ENCODE measurements at places on chromosomes 3 and 15.
A peak's percentile ranks its signal among the peaks of the same experiment; 100 is the strongest.

- no peak for DNase-seq
Observed at GRCh38 chr3:13475871-13476590, 4.1 kb upstream of the HDAC11 start.

GRCh38 chr3:14133188-14133800 is 8.4 kb downstream of the TMEM43 start:
- no peak for DNase-seq

GRCh38 chr15:60379185-60379524 is 18.6 kb downstream of the ANXA2 start:
- no peak for DNase-seq

- no peak for DNase-seq
Observed at GRCh38 chr3:175007306-175007705, 148.2 kb downstream of the NAALADL2 start.

GRCh38 chr3:48407542-48408099 is 22.3 kb downstream of the PLXNB1 start:
- DNase-seq = no peak

- DNase-seq = no peak
Observed at GRCh38 chr3:107209302-107209990, 167.8 kb upstream of the CCDC54 start.

DNA sequence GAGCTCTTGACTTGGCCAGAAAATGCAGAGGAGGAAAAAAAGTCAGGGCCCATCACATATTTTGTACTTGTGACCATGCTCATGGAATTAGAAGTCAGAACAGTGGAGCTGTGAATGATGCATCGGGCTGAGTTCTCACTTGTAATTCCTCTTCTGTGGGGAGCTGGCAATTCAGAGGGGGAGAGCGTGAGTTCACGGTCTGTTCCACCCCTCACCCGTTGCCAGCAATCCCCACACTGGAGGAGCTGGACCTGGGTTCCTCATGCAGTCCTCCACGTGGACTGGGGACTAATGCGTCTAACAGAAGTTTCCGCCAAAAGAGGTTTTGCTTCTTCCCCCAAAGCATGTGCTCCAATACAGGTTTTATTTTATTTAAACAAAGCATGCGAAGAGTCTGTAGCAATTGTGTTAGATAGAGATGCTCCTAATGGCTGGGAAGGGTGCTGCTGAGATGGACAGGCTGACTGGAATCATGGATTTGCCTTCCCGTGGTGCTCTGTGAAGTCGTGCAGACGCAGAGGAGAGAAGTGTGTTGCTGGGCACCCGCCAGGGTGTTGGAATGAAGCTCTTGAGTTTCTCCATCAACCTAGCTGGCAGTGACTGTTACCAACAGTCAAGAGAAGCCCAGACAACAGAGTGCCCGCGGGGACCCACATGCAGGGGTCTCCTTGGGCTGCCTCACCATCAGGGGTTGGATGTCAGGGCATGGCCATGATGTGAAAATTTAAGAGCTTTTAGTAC is 77.4 kb upstream of the PCSK6 start:
- DNase-seq = no peak

DNA sequence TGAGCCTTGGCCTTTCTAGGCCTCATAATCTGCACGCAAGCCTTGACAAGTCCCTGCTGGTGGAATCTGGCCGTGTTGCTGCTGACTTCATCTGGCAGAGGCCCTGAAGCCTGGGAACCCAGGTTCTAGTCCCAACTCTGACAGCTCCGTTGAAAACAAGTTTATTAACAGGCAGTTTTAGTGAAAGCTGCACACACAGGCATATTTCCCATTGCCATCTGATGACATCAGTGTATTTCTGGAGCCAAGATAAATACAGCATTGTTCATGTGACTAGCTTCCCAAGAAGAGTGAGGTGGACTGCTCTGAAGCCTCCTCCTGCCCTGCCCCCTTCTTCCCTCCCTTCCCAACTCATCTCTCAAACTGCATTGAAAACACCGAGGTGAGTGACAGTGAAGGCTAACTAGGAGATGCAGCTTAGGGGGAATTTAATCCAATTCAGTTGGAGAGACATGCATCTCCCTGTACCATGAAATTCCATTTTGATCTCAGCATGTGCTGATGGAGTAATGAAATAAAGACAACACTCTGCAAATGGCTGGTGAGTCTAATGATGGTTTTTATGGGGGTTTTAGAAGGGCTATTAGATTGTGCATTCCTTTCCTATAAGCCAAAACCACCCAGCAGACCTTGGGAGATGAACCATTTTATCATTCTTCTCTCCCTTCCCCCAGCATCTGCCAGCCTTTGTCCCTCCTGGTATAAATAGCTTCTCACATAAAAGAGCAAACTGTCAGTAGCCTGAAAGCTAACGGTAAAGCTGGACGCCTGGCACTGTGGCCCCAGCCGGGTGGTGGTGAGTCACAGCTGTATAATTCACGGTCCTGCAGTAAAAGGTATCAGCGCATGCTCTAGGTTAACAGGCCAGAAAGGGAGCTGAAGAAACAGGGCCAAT is 38.0 kb downstream of the PRICKLE2 start:
- DNase-seq = peak; percentile 98

GRCh38 chr3:9397906-9398699 is 688 bp downstream of the SETD5 start:
- peak; percentile 49 for DNase-seq

GRCh38 chr15:44101286-44101685 is 93.8 kb downstream of the FRMD5 start:
- no peak for DNase-seq

DNA sequence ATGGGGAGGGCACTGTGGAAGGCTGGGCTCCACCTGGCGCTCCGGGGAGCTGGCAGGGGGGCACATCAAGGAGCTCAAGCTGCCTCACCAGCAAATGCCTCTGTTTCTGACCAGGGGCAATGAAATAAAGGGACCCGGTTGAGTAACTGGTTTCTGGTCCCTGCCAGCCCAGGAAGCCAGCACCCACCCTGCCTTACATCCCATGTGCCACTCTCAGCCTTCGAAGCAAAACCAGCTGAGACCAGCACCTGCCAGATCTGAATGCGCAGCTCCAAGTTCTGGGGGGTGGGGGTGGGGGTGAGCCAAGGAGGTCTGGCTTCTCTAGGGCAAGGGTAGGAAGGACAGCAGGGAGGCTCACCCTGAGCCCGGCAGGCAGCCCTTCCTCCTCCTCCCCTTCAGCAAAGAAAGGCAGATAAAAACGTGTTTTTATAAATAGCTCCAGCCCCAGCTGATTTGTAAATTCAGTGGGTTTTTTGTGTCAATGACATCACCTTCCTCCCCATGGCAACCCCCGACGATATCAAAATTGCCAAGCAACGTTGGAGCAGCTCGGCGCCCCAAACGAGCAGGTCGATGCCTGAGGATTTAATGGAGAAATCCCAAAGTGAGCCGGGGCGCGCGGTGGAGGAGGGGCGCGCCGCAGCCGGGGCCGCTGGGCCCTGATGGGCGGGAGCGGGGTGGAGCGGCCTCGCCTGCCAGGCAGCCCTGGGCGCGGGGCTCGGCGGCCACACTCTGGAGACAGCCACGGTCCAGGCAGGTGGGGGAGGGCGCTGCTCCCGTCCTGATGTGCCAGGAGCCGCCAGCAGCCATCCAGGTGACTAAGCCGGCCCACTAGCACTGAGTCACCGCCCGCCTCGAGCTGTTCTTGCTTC is at the start of gene PAK6:
Gene PAK6, plus strand, starts transcription at position 532 of the 872 bp plus-strand sequence. CDS start 25,723 bp downstream, outside the sequence.
- DNase-seq = peak; percentile 55

DNA sequence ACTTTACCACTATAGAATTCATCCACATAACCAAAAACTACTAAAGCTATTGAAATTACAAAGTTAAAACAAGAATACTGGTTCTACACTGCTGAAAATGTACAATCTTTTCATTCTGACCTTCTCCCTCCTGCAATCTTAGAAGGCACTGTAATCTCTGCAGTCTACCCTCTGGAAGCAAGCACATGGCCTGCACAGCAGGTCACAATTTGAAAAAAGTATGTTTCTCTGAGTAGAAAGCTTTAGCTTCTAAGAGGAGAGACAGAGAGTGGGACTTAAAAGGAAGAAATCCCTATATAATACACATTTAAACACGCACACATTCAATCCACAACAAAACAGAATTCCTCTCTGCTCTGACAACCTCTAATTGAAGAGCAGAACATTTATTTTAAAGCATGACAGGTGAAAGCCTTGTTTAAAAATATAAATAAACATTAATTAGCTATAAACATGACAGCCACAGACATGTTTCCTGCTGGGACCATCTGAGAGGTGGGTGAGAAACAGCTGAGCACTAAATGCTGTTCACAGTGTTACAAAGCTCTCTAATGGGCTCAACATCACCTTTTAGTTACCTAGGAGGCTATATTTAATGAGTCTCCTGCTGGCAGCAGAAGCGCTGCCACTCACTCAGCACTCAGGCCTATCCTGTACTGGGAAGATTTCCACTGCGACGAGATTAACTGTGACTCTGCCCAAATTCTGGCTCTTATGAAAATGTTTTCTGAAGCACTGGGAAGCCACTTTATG is 447.4 kb downstream of the AGBL1 start:
- DNase-seq = no peak

DNA sequence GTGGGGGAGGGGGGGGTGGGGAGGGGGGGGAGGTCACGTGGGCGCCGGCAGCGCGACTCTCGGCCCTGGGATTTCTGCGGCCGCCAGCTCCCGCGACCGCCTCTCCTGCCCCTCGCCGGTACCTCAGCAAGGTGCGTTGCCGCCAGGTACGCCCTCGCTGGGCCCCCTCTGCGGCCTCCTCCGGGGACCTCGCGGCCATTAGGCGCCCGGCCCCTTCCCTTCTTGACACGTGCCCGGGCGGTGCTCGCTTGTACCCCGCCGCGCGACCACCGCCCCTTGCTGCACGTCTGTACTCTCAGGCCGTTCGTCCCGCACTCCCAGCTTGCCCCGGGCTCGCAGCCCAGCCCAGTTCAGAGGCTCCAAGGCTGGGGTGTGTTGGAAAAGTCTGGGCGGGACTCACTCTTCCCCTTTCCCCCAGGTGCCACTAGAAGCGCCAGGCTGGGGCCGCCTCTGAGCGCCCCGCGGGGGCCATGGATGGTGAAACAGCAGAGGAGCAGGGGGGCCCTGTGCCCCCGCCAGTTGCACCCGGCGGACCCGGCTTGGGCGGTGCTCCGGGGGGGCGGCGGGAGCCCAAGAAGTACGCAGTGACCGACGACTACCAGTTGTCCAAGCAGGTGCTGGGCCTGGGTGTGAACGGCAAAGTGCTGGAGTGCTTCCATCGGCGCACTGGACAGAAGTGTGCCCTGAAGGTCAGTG is at the start of gene MAPKAPK3:
Gene MAPKAPK3, plus strand, starts transcription at position 56 of the 696 bp plus-strand sequence. Its CDS starts 415 bp downstream, at position 471.
- no peak for DNase-seq

DNA sequence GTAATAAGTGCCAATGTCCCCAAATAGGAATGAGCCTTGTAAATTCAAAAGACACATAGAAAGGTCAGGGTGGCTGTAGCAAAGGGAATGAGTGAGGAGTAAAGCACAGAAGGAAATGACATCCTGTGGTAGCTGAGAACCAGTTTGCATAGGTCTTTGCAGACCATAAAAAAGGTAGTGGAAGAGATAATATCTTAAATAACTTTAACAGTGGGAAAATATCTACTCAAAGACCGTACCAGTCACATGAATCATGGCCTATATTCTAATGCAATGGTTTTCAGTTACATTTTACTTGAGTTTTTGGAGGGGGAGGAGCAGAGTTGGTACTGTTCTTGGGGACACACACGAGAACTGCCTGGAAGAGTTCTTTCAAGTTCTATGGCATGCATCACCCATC is 297.3 kb upstream of the ADAMTS9 start:
- no peak for DNase-seq

GRCh38 chr15:44308415-44308814 is 19.9 kb downstream of the GOLM2 start:
- DNase-seq = no peak

GRCh38 chr3:69807674-69808073 is 68.4 kb downstream of the MITF start:
- DNase-seq = no peak

DNA sequence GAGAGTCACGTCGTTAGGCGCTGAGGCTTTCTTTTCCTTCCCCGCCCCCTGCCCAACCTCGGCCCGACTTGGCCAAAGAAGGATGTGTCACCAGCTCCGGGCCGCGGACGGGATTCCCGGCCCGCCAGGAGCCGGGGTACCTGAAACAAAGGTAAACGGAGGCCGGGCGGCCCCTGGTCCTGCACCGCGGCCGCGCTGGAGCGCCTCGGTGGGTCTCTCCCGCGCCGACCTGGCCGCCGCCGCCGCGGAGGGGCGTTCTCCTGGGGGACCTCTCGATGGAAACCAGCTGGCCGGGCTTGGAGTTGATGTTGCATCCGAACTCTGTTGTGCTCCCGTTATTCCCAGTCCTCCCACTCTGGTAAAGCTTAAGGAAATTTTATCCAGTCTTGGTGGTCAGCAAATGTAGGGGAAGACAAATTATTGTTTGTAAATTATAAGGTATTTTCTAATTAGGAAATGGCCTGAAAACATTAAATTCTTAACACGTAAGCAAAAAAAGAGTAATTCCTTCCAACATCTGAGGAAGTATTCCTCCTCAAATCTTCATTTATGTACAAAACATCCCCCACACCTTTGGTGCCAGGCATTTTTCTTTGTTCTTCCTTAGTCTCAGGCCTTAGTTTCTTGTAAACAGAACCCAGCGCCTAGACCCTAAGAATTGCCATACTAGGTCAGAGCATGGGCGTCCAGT is 888 bp downstream of the PPP2R3A start:
- no peak for DNase-seq

GRCh38 chr3:9059489-9060400 is 96.5 kb upstream of the RAD18 start:
- no peak for DNase-seq

DNA sequence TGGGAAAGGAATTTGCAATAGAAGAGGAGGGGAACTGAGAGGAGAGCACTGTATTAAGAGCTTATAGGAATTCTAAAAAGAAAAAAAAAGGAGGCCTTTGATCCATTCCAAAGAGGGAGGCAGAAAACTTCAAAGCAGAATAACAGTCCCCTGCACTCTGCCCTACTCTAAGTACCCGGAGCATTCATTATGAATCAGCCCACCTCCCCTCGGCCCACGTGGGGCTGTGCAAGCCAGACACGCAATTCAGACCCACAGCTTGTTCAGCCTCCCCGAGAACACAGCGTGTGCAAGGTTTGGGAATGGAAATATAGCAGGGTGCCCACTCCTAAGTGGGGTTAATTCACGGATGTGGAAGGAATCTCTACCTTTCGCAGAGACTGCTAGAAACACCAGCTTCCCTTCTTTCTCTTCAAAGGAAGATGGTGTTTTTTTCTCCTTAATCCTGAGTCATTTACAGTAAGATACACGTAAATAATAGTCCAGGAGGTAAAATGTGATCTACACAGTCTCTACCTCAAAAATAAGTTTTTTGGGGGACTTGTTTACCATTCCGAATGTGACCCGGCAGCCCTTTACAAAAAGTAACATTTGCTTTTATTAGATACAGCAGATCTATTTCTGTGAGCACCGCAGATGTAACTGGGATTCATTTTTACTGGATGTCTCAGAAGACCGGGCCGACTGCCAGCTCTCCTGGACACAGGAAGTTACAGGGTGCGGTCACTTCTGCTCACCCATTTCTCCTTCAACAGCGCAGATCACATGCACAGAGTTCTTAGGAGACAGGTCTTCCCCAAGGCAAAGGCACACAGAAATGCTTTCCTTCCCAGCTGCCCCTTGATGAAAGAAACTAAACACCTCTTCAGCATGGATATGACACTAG is 768.5 kb upstream of the CFAP20DC start:
- DNase-seq = peak; percentile 98

GRCh38 chr3:140288595-140288994 is 353.6 kb downstream of the CLSTN2 start:
- no peak for DNase-seq

- DNase-seq = no peak
Observed at GRCh38 chr3:71780430-71780829, 4.5 kb downstream of the PROK2 start.
